GM03348 (cell line): ENCODE measurements at places on chromosomes 5 and 9.

- DNase-seq: no peak
These were observed 42.7 kb upstream of the COL5A1 start for GRCh38 chr9:134598884-134599245.

DNA sequence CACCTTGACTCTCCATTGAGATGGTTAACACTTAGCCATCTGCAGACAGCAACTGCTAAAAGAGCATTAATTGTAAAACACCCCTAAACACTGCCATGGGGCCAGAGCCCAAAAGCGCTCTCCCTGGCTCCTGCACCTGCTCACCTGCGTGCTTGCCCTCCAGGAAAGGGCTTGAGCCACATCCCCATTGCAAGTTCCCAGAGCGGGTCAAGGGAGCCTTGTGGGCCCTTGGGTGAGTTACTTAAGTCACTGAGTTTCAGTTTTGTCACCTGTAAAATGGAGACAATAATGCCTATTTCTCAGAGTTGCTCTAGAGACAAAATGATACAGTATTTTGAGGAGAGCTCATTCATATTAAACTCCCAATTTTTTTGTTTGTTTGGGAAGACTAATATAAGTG lies 967.8 kb downstream of the PTPRD start:
- DNase-seq: no peak

GRCh38 chr5:77984587-77984986 lies 208.4 kb upstream of the TBCA start:
- no peak for DNase-seq

DNA sequence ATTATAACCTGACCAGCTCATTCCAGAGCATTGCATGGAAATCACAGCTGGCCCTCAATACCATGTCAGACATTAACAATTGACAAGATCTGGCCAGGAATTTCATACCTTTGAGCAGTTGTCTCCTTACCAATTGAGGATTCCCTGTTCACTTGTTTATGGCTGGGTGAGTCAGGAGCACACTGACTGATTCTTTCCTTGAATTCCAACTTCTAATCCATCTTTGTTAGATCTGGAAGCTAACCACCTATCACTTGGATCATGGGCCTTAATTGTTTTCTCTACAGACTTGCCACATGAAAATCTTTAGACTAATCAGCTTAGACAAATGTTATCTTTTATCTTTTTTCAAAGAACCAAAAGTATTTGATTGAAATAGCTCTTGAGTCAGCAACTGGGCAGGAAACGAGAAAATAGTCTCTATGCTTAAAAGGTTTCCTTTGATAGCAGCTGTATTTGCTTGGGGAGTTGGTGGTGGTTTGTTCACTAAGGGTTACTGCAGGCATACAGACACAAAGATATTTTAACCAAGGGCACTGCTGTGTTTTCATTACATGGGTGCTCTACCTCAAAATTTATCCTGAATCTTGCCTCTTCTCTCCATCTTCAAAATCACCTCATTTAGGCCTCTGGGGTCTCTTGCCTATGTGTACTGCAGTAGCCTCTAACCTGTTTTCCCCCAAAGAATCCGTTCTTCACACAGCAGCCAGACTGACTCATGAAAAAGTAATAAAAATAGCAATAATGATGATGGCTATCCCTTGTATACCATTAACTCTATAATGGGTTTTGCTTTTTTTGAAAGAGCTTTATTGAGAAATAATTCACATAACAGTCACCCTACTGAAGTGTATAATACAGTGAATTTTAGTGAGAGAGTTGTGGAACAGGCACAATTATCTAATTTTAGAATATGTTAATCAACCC lies 197.0 kb upstream of the NMUR2 start:
- no peak for DNase-seq

DNA sequence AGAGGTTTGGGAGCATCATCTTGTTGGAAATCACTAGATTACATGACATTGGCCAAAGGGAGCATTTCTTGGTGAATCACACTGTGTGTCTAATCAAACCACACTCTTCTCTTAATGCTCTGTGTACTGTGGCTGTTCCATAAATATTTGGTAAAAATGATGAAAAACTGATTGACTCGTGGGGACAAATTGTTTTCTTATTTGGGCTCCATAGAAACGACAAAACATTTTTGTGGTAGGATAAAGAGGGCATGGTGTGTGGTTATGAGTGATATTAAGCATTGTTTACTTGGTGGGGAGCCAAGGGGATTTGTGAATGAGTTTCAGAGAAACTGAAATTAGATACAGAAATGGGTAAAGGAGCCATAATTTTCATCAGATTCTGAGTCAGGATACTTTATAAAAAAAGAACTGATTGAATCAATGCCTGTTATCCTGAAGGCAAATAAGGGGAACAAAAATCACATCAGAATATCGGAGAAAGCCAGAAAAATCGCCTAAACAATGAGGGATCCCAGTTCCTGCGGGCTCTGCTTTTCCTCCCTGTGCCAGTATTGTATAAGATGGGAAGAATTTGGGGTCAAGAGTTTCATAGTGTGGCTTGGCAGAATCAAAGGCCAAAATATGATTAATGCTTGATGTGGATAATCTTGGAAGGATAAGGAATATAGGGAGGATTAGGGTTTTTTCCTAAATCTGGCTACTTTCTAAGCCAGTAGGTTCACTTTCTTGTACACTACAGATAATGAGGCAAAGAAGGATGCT lies 33.3 kb downstream of the FBXL7 start:
- DNase-seq: peak; percentile 64

- DNase-seq: no peak
These were observed 244.5 kb upstream of the NMUR2 start for GRCh38 chr5:152649609-152650008.

DNA sequence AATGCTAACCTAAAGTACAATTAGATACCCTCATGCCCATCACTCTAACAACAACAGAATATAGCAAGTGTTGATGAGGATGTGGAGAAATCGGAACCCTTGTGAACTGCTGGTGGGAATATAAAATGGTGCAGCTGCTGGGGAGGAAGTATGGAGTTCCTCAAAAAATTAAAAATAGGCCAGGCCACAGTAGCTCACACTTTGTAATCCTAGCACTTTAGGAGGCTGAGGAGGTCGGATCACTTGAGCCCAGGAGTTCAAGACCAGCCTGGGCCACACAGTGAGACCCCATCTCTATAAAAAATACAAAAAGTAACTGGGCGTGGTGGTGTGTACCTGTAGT lies 18.0 kb upstream of the MRNIP start:
- no peak for DNase-seq

DNA sequence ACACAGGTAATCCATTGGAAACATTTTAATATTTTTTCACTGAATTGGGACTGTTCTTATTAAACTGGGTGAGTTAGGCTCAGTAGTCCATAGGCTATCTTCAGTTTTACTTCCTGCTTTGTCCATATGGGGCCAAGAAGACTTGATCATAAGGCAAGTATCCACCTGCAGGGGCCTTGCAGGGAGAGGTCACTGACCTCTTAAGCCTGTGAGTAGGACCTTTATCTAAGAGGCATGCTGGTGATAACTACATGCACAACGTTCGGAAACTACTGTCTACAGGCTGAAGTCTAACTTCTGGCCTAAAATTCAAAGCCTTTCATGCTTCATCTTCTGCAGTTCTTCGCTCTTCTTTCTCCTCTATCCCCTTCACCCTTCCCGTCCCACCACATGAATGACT lies 60.1 kb upstream of the GRHPR start:
- DNase-seq: no peak

GRCh38 chr5:40017135-40017534 lies 592.4 kb upstream of the DAB2 start:
- DNase-seq: no peak

- DNase-seq: no peak
These were observed 92.8 kb upstream of the PANK3 start for GRCh38 chr5:168672016-168672415.

DNA sequence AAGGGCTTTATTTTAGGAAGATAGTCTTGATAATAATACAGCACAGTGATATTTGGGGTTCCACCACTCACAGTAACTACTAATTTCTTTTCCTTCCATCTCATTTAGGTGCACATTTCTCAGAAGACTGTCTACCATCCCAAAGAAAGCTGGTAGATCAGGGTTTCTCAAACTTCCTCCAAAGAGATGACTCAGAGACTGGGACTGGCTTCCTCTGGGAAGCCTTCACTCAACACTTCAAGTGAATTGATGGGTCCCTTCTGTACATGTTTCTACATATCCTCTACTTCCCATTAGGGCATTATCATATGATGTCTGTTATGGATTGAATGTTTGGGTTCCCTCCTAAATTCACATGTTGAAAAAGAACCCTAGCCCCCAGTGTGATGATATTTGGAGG lies 138.5 kb downstream of the SPOCK1 start:
- DNase-seq: peak; percentile 53

GRCh38 chr5:174972291-174972690 lies 247.9 kb downstream of the MSX2 start:
- no peak for DNase-seq

- DNase-seq: no peak
These were observed 811 bp upstream of the ARRDC3 start for GRCh38 chr5:91383956-91384300.

GRCh38 chr5:104345222-104346016 lies 782.8 kb upstream of the NUDT12 start:
- DNase-seq: no peak

DNA sequence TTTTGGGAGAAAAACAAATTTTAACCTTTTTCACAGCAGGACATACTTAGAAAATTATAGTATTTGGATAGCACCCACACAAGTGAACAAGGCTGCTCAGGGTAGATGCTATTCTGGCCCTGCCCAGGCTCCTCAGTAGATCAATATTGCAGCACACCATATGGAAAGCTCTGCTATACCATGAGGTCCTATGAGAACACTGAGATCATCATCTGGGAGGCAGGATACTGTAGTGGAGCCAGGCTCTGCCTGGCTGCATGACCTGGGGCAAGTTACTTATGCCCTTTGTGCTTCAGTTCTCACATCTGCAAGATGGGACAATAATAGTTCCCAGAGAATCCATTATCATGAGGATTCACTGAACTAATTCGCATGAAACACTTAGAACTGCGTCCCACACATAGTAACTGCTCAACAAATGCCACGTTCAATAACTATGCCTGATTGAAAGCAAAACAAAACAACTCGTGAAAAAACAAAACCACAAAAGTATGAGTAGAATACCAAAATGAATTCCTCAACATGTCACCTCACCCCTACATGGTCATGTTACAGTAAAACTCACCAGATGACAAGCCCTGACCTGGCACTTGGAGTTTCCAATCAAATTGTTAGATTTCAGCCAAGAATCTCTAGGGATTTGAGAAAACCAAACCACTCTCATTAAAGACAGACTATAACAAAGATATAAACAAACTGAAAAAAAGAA lies 31.9 kb downstream of the ARSB start:
- DNase-seq: peak; percentile 16

GRCh38 chr5:386432-387341 lies 56.3 kb upstream of the EXOC3 start:
- DNase-seq: no peak

DNA sequence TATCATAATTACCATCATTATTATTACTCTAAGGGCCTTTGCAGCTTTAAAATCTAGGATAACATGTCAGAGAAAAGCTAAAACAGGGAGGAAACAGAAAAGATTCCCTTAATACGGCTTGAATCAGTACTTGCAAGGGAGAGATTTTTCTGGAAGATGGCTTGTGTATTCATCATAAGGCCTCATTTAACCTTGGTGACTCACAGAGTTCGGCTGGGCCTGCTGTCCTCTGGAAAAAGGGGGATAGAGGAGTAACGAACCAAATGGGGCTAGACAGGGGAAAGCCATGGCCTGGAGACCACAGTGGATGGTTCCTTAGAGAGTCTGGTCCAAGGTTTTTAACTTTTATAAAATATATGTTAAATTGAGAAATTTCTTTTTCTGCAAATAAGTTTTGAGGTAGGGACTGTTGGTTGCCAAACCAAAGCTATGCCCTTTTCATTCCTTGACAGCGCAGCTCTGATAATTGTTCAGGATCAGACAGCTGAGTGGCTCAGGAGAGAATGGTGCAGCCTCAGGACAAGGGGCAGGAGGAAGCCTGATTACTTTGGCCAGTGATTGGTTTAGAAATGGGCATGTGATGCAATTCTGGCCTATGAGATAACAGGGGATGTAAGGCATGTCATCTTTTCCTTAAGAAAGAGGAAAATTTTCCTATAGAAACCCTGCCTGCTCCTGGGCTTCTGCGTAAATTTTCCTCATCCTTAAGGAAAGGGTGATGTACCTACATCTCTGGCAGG lies 25.6 kb upstream of the GSN start:
- DNase-seq: peak; percentile 55
